Memory B cell (primary cell): ENCODE measurements at places on chromosomes 2 and 18.

DNA sequence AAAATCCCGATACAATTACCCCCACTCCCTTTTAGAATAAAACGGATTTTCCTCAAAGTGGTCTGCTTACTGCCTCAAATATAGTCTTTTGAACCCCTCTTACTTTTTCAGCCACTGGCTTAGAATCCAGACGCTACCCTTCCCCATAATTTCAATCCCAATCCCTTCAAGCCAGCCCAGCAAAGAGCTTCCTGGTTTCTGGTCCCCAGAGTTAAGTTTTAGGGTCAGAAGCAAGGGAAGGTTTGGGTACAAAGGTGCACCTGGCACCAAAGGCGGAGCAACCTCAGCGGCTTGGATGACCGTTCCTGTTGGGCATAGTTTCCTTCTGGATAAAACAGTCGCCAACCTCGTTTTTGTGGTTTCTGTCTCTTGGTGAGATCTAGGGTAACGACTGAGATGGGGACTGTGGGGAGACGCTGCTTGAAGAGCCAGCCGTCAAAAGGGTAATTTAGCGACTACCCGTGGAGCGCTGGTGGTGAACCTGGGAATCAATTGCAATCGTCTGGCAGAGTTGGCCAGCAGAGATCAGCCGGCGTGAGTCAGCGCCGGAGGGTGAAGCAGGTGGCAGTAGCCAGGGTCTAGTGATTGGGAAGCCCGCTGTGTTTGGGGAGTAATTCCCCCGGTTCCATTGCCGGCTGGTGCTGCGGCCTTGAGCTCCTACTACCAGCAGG is 1.6 kb downstream of the FEV start:
- no peak overlapping the region for H3K27ac ChIP-seq
- peaks cover 2% of the 10 kb centered on the region for H3K36me3 ChIP-seq

DNA sequence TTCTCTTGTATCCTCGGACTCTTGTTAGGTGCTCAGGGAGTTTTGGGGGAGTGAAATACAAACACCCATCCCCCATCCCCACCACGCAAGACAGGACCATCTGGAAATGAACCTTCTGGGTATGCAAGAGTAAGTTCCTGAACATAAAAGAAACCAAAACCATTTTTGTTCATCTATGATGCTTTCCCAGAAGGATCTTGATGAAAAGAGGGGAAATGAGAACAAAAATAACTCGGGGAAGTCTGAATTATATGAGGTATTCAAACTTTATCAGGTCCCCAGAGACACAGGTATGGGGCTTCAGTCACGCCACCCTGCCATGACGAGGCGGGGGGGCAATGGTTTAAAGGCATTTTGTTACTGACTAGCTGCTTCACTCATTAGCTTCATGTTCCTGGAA is 68.6 kb upstream of the DNMT3A start:
- no peak for DNase-seq
- no peaks in the 10 kb centered on the region for H3K36me3 ChIP-seq
- H3K4me3 ChIP-seq = peak overlapping the region; percentile 46
- peaks cover 43% of the 10 kb centered on the region for H3K4me1 ChIP-seq
- no peaks in the 10 kb centered on the region for H3K27me3 ChIP-seq
- H3K27ac ChIP-seq = peak overlapping the region; percentile 87

- H3K27ac ChIP-seq = no peak overlapping the region
- H3K27me3 ChIP-seq = peaks cover 23% of the 10 kb centered on the region
- H3K4me3 ChIP-seq = no peak overlapping the region
- H3K36me3 ChIP-seq = no peaks in the 10 kb centered on the region
- no peak for DNase-seq
- H3K4me1 ChIP-seq = peaks cover 5% of the 10 kb centered on the region
These were observed 18.3 kb upstream of the ANKRD53 start for GRCh38 chr2:70959851-70960832.

GRCh38 chr18:48920408-48921038 is 30.2 kb downstream of the SMAD7 start:
- no peaks in the 10 kb centered on the region for H3K27me3 ChIP-seq
- no peak for DNase-seq
- no peak overlapping the region for H3K27ac ChIP-seq
- H3K36me3 ChIP-seq = peaks cover 7% of the 10 kb centered on the region

GRCh38 chr2:37827911-37828511 is 97.1 kb upstream of the RMDN2 start:
- H3K36me3 ChIP-seq = no peaks in the 10 kb centered on the region
- H3K27me3 ChIP-seq = no peaks in the 10 kb centered on the region
- DNase-seq = no peak

DNA sequence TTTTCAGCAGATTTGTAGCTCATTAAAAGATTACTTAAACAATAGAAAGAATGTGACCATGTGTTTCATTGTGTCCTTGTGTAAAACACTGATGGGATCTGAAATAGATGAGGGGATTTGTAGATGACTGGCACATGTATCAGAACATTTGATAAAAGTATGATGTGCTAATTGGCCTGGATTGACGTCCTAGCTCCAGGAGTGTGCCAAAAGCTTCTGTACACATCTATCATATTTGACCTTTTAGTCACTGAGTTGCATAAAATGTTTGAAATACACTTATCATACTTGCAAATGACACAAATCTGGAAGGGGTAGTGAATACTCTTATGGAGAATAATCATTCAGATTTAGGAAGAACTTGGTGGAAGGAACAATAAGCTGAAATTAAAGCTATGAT is 778.5 kb downstream of the ERBB4 start:
- no peak for DNase-seq
- H3K4me1 ChIP-seq = no peaks in the 10 kb centered on the region
- H3K27me3 ChIP-seq = no peaks in the 10 kb centered on the region
- no peaks in the 10 kb centered on the region for H3K36me3 ChIP-seq
- no peak overlapping the region for H3K27ac ChIP-seq

- H3K4me1 ChIP-seq = no peaks in the 10 kb centered on the region
- H3K36me3 ChIP-seq = no peaks in the 10 kb centered on the region
- no peak overlapping the region for H3K4me3 ChIP-seq
- H3K27me3 ChIP-seq = peaks cover 2% of the 10 kb centered on the region
- no peak overlapping the region for H3K27ac ChIP-seq
These were observed 120.3 kb upstream of the DSEL start for GRCh38 chr18:67636597-67637385.

GRCh38 chr18:22900558-22901238 is 32.4 kb upstream of the RBBP8 start:
- H3K36me3 ChIP-seq = peaks cover 2% of the 10 kb centered on the region
- DNase-seq = no peak
- H3K4me1 ChIP-seq = no peaks in the 10 kb centered on the region
- H3K27ac ChIP-seq = no peak overlapping the region

- H3K4me3 ChIP-seq = no peak overlapping the region
- no peaks in the 10 kb centered on the region for H3K4me1 ChIP-seq
- DNase-seq = no peak
- peaks cover 2% of the 10 kb centered on the region for H3K27me3 ChIP-seq
- H3K27ac ChIP-seq = no peak overlapping the region
These were observed 76.5 kb upstream of the APCDD1 start for GRCh38 chr18:10377956-10378355.

- peaks cover 3% of the 10 kb centered on the region for H3K4me1 ChIP-seq
- peaks cover 9% of the 10 kb centered on the region for H3K36me3 ChIP-seq
- no peak for DNase-seq
- H3K4me3 ChIP-seq = no peak overlapping the region
These were observed 60.5 kb upstream of the LGALSL start for GRCh38 chr2:64393383-64394010.

GRCh38 chr2:137826373-137827372 is 137.6 kb upstream of the HNMT start:
- H3K27me3 ChIP-seq = peaks cover 9% of the 10 kb centered on the region
- DNase-seq = no peak
- H3K27ac ChIP-seq = no peak overlapping the region

GRCh38 chr2:154912215-154912614 is 213.7 kb downstream of the KCNJ3 start:
- no peak overlapping the region for H3K27ac ChIP-seq
- H3K27me3 ChIP-seq = no peaks in the 10 kb centered on the region
- no peak overlapping the region for H3K4me3 ChIP-seq
- no peaks in the 10 kb centered on the region for H3K36me3 ChIP-seq

GRCh38 chr2:75211266-75211770 is 12.0 kb upstream of the TACR1 start:
- peaks cover 8% of the 10 kb centered on the region for H3K27me3 ChIP-seq
- peaks cover 3% of the 10 kb centered on the region for H3K36me3 ChIP-seq
- H3K27ac ChIP-seq = no peak overlapping the region
- no peak for DNase-seq
- H3K4me3 ChIP-seq = no peak overlapping the region

DNA sequence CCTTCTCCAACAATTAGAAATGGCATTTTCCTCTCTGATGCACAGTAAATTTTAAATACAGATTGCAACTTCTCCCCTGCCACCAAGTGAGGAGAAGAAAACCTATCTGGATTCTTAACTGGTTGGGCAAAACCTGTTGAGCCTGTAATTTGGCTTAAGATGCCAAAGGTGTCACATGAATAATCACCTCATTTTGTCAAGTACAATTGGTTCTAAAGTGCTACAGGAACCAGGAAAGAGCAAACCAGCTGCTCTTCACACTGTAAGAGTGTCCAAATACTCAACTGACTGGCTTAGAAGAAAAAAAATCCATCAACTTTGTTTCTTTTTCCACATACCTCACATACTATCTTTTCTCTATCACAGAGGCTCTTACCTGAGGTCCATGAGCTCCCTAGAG is 35.4 kb downstream of the NPC1 start:
- peaks cover 2% of the 10 kb centered on the region for H3K4me1 ChIP-seq
- peaks cover 38% of the 10 kb centered on the region for H3K36me3 ChIP-seq
- DNase-seq = no peak
- H3K4me3 ChIP-seq = no peak overlapping the region

GRCh38 chr2:241126201-241126611 is 23.1 kb downstream of the PASK start:
- H3K36me3 ChIP-seq = peaks cover 16% of the 10 kb centered on the region
- peak overlapping the region; percentile 100 for H3K27ac ChIP-seq
- DNase-seq = no peak
- no peaks in the 10 kb centered on the region for H3K27me3 ChIP-seq
- peaks cover 28% of the 10 kb centered on the region for H3K4me1 ChIP-seq

GRCh38 chr18:35756506-35757117 is 175.1 kb downstream of the GALNT1 start:
- H3K4me1 ChIP-seq = no peaks in the 10 kb centered on the region
- H3K4me3 ChIP-seq = no peak overlapping the region
- peak; percentile 54 for DNase-seq
- no peak overlapping the region for H3K27ac ChIP-seq
- peaks cover 11% of the 10 kb centered on the region for H3K27me3 ChIP-seq
- H3K36me3 ChIP-seq = no peaks in the 10 kb centered on the region

- no peak for DNase-seq
- no peaks in the 10 kb centered on the region for H3K36me3 ChIP-seq
- no peak overlapping the region for H3K27ac ChIP-seq
- peaks cover 4% of the 10 kb centered on the region for H3K27me3 ChIP-seq
- H3K4me1 ChIP-seq = no peaks in the 10 kb centered on the region
These were observed 561.9 kb downstream of the GALR1 start for GRCh38 chr18:77811503-77811902.

- no peak overlapping the region for H3K4me3 ChIP-seq
- no peaks in the 10 kb centered on the region for H3K36me3 ChIP-seq
- H3K27ac ChIP-seq = no peak overlapping the region
- peaks cover 3% of the 10 kb centered on the region for H3K27me3 ChIP-seq
- no peak for DNase-seq
- no peaks in the 10 kb centered on the region for H3K4me1 ChIP-seq
These were observed 211.9 kb downstream of the RBM43 start for GRCh38 chr2:151049746-151050145.

DNA sequence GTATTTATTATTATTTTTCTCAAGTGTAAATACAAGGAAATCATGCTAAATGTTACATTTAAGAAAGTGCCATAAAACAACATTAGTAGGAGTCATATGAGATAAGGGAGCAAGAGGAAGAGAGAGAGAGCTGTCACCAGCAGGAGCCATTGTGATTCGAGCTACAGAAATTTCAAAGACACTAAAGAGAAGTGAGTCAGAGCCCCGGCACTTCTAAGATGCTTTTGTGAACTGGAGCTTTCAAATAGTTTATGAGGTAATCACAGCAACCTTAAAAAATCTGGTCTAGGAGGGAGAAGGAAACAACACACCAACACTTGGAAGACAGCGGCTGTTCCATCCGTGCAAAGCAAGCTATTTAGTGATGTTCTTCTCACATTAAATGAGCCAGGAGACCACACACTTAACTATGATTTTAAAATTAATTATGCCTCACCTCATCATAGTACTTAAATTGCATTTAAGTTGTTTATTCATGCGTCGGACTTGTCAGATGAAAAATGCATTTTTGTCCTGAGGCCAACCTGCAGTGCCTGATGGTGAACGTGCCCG is 382.7 kb upstream of the SALL3 start:
- H3K27me3 ChIP-seq = no peaks in the 10 kb centered on the region
- no peaks in the 10 kb centered on the region for H3K4me1 ChIP-seq
- no peaks in the 10 kb centered on the region for H3K36me3 ChIP-seq
- H3K4me3 ChIP-seq = no peak overlapping the region
- H3K27ac ChIP-seq = no peak overlapping the region

DNA sequence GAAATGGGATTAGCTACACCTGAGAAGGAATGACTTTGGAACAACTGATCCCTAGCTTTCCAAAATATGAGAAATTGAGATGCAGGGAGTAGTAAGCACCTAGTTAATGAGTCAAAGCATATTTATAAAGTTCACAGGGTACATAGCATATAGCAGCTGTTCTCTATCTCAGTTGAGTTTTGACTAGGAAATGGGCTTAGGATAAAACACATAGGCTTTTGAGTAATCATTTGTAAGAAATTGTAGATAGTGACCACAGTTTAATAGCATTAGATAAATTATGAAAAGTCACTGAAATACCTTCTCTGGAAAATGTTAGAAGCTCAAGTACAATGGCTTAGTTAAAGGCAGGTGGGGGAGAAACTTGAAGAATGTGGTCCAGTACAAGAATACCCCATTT is 444.7 kb upstream of the TNP1 start:
- no peak overlapping the region for H3K27ac ChIP-seq
- no peak overlapping the region for H3K4me3 ChIP-seq
- DNase-seq = no peak
- H3K27me3 ChIP-seq = peaks cover 20% of the 10 kb centered on the region
